ENCODE measurements at places on chromosomes 16 and 17.

GRCh38 chr17:78779850-78780249, 2.2 kb downstream of the CYTH1 start:
- DNase-seq: no peak

- DNase-seq: no peak
Measured at GRCh38 chr16:57570301-57571070, 28.0 kb downstream of the ADGRG5 start.

DNA sequence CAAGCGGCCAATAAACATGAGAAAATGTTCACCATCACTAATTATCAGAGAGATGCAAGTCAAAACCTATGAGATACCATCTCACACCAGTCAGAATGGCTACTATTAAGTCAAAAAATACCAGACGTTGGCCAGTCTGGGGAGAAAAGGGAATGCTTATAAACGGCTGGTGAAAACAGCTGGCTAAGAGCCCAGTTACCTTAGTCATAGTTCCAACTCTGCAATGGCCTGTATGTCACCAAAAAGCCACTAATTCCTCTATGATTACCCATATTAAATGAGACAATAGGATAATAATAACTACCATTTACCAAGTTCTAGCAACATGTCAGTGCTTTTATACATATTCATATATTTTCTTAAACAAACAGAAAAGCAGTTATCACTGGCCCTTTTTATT, 42.9 kb upstream of the CDRT4 start:
- no peak for DNase-seq

- DNase-seq: no peak
Measured at GRCh38 chr17:57391076-57391825, 134.9 kb downstream of the MSI2 start.

GRCh38 chr16:87295259-87295658, 21.9 kb downstream of the C16orf95 start:
- no peak for DNase-seq

DNA sequence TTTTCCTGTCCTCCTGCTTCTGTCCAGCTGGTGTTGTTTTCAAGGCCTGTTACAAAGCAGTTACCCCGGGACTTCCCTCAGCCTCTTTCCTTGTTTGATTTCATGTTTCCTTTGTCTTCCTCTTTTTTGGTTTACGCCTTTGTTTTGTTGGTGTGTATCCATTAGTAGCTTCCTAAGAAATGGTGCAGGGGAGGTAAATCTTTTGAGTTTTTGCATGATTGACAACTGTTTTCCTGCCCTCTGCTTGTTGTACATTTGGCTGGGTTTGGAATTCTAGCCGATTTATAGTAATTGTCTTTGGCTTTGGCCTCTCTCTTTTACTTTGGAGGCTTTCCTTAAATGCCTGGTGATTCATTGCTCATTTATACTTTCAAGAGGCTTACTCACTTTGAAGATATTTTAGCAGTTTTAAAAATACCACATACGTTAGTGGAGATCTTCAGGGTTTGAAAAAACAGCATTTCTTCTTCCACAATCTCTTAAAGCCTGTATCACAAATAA, 32.8 kb downstream of the DNAH2 start:
- DNase-seq: no peak

Data from GF-D8 (cell line).